Activated T-cell treated with anti-CD3 and anti-CD28 coated beads, Interleukin-2, amount 50 U/mL, for 48 hours (primary cell): ENCODE measurements at places on chromosomes 5 and 9.

DNA sequence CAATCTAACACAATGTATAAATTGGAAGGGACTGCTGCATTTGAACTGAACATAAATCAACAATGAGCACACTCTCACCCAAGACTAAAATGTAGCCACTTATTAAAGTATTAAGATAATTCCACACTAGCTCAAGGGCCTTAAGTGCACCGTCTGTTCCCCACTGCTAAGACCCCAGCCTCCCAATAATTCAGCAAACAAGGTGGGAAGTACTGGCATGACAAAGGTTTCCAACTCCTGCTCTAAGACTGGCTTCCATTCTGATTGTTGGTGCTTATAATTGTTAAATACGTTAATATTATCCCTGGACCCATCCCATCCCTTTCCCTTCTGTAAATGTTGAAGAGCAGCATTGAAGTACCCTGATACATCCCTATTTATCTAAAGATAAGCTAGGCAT lies 636.7 kb downstream of the NR2F1-AS1 start:
- no peak for DNase-seq

GRCh38 chr5:117713585-117714198 lies 1139.1 kb upstream of the SEMA6A start:
- DNase-seq = no peak

GRCh38 chr5:180495292-180495691 lies 1.1 kb downstream of the CNOT6 start:
- no peak for DNase-seq

GRCh38 chr5:9441610-9442009 lies 104.3 kb downstream of the SEMA5A start:
- DNase-seq = no peak

DNA sequence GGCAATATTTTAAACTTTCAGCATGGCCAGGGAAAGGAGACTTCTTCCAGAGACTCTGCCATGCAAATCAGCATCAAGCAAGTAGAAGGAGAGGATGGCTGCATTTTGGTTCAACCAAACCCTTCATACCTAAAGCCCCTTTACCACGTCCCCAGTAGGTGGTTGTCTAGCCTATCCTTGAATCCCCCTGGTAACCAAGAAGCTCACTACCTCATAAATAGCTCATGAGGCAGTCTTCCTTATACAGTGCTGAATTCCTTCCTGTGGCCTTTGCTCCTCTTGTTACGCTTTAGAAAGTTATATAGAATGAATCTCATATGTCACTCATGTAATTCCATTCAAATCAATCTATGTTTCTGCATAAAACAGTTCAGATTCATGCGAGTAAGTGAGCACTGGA lies 289.5 kb upstream of the SLC30A5 start:
- no peak for DNase-seq

DNA sequence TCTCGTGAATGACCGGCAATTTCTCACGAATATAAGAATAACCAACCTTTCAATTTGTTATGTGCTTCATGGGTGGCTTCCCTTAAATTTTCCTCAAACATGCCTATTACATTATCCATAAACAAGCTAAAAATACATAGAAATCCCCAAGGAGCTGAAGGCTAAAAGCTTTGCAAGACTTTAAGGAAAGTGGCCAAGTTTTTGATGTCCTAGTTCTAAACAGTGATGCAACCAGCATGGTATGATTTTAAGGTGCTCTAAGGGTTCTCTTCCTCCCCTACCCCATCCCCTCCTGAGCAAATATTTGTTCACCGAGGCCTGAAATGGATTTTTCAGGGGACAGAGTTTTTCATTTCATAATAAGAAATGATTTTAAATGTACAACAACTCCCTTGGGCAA lies 79.8 kb downstream of the RGS7BP start:
- no peak for DNase-seq

DNA sequence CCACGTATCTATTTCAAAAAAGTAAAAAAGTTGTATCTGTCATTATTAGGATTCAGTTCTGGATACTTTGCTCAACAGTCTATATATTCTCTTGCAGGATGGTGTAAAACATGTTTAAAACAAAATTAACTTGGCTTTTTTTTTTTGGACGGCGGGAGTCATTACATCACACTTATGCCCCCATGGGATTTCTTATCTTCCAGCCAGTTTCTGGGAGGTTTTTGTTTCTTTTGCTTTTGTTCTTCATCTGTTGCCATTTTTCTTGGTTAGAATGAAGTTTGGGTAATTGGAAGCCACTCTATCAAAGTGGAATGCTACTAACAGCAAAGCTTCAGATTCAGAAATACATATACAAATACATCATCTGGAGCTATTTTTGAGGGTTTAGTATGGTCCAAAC lies 1.8 kb upstream of the STARD4 start:
- no peak for DNase-seq

DNA sequence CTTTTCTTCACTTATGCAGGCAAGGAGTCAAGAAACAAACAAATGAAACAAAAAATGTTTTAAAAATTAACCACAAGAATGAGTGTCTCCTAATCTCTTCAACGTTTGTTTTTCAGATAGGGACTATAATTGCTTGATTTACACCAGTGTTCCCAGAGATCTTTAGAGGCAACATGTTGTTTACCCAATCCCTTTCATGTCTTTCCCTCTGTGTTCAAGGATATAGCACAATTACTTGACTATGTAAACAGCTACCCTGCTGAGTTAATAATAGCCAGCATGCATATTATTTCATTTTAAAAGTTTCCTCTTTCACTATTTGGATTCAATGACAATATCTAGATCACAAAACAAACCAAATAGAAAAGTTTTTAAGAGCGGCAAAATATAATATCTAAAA lies 25.1 kb upstream of the SHISAL2B start:
- no peak for DNase-seq

- no peak for DNase-seq
Observed at GRCh38 chr5:19903611-19904010, 84.4 kb downstream of the CDH18 start.

GRCh38 chr9:133203506-133204075 lies 5.5 kb downstream of the OBP2B start:
- no peak for DNase-seq

DNA sequence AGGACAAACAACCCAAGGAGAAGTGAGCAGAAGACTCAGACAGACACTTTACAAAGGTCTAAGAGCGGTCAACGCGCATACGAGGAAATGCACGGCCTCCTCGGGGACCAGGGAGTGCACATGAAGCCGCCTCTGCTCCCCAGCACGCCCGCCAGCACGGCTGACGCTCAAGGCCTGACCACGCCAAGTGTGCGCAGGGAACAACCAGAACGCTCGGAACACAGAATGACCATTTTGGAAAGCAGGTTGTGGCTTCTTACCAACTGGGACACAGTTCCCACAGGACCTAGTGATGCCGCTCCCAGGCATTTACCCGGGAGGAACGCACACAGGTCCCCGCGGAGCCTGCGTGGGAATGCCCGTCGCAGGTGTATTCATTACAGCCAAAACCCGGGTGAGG lies 191.5 kb upstream of the PPP1R26 start:
- no peak for DNase-seq

GRCh38 chr9:127183814-127184582 lies 61.6 kb upstream of the ANGPTL2 start:
- no peak for DNase-seq

GRCh38 chr9:16816011-16816410 lies 54.5 kb downstream of the BNC2 start:
- no peak for DNase-seq

DNA sequence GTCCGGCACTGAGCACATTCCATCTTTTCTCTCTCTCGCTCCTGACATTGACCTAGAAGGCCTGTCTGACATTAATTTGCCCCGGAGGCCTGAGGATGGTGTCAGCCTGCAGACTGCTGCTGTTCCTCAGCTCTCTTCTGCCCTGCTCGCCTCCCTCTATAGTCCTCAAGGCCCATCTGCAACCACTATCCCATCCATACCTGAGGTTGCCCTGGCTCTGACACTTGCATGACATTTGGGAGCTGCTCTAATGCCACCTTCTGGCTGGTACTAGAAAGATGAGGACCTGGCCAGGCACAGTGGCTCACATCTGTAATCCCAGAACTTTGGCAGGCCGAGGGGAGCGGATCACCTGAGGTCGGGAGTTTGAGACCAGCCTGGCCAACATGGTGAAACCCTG lies 38.6 kb upstream of the GGTA1 start:
- DNase-seq = no peak

- DNase-seq = no peak
Observed at GRCh38 chr9:23733495-23734078, 92.5 kb downstream of the ELAVL2 start.

GRCh38 chr9:71459082-71459481 lies 309.2 kb downstream of the CEMIP2 start:
- no peak for DNase-seq

DNA sequence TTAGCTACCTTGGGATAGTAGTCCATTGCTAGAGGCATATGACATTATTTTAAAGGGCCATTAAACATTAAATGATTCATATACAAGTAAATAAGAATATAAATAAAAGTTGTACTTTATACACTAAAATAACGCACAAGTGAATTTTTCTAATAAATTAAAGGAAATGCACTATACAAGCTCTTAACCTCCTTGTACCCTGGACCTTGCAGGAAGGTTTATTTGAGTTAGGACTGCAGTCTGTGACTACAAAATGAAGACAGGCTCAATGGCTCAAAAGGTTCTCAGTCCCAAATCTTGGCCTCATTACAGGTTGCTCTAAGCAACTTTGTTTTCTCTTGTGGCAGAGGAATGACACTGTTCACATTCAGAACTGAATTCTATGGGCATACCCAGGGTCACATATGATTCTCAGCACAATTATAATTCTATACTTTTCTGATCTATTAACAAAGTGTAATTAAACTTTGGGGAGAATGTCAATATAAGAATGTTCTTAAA lies 34.4 kb downstream of the FEM1C start:
- DNase-seq = no peak

DNA sequence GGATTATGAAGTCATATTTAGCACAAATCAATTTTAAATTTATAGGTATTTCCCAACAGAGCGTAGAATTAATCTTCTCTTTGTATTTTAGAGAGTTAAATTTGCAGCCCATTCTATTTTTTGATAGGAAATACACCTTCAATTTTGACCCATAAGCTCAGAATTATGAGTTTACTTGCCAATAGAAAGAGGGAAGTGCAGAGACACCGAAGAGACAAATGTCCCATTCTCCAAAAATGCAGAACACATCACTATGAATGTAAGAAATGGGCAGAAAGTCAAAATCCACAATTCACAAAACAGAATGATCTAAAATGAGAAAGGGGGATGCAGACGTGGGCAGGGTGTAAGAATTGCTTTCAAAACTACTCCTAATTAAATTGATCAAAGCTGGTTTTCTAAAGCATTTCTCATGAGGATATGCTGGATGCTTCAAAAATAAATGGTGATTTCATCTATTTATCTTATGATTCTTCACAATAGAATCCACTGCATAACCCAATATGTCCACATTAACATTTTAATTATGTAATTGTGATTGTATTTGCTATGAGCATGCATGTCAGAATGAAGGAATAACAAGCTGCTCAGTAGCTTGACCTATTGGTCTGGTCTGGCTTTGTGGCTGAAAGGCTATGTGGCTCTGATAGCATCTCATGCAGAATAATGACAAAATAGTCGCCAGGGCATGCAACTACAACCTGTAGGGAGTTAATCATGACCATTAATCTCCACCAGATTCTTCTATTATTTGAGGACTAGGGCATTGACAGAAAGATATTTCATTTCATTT lies 550.1 kb upstream of the CDH18 start:
- DNase-seq = no peak

DNA sequence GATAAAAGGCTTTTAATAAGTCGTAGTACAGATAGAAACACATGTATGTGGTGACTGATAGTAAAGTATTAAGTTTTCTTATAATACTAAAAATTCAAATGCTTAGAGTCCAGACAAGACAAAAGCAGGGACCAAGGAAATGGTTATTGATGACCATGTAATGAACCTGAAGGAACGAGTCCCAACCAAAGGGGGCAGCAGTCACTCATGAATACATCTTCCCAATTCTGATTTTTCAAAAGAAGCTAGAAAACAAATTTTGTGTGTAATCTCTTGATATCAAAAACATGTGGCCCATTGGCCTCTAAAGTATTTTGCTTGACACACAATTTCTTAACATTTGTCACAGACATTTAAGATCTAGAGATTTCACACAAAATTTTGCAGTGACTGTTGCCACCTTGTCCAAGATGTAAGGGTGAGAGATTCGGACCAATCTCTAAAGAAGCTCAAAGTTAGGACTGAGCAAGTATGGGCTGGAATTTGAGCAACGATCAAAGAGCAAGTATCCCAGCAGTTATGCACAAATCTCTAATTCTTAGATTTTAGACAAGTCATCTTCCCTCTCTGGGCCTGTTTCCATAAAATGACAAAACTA lies 66.8 kb downstream of the ARL15 start:
- DNase-seq = no peak

DNA sequence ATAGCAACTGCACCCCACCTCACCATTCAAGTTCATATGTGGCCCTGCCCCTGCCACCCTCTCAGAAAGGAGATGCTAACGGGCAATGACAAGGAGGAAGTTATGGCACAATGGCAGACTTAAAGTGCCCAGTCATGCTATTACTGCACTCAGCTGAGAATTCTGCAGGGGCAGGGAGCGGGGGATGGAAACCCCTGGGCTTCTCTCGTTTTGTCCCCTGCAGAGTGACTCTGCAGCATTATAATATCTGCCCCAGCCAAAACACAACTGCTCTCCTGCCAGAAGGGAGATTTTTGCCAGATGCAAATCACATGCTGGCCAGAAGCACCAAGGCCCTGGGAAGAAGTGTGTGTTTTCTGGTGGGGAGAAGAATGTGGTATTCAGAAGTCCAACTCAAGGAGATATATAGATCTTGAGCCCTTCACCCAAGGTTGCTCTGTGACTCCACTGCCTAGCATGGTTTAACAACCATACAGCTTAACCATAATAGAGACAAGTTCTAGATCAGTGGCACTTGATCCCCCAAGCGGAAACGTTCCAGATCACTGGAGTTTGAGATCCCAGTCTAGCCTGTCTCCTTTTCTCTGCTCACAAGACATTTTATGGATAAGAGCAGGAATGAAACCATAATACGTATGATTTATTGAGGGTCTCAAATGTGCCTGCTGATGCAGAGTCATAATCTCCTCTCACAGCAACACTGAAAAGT lies 207.0 kb upstream of the MAP3K1 start:
- no peak for DNase-seq
